ENCODE measurements at places on chromosomes 12 and 14.

DNA sequence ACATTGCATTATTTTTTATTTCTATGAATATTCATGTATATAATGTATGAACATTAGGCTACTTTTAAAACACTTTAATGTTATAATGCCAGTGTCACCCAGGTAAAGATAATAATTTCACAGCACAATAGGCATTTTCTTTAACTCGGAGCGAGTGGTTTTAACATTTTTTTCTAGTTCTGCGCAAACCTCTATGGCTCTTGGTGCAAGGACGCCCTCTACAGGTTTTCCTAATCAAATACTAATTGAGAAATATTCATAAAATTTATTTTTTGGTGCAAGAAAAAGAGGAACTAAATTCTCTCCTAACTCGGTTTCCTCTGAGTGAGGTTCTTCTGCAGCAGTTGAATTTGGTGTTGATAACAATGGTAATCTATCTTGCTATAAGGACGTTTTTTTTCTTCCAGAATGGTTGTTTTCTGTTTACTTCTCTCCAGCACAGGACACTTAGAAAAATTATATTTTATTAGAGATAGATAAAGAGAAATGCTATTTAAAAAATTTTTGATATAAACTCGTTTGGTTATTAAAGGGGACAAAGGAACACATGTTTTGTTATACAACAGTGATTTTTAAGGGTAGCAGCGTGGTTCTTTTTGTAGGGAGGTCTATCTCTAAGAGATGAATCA is 2.4 kb upstream of the WIF1 start:
- DNase-seq: peak; percentile 36

- DNase-seq: no peak
These were observed 187.1 kb upstream of the FAR2 start for GRCh38 chr12:28961948-28962384.

DNA sequence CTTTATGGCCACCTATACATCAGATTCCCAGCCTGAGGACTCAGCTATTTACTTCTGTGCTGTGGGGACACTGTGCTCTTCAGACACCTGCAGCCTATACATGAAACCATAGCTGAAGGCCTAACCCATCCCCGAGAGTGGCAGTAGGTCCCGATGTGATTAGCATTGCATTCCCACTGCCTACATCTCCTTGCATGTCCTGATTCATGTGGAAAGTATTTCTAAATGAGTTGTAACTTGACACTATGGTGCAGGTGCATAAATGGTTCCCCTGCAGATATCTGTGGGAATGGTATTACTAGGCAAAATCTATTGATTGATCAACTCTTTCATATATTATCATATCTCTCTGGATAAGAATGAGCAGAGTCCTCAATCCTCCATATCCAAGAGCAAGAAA is 433.5 kb downstream of the DAD1 start:
- DNase-seq: no peak

DNA sequence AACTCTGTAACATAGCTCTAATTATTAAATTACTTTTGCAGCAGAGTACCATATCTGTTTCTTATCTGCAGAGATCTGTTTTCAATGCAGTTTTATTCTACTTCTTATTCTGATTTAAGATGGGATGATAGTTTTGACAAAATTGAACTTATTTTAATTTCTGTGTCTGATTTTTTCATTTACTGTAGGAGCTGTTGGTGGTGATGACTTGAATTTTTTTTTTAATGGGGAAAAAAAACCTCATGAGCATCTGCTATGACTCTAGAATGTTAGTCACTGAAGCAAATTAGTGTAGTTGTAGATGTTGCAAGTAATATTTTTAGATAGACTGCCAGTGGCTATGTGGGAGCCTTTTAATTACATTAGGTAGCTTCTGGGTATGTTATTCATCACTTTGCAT is 23.4 kb downstream of the DNM1L start:
- DNase-seq: no peak

- no peak for DNase-seq
These were observed 147.9 kb upstream of the NCOR2 start for GRCh38 chr12:124715121-124715990.

DNA sequence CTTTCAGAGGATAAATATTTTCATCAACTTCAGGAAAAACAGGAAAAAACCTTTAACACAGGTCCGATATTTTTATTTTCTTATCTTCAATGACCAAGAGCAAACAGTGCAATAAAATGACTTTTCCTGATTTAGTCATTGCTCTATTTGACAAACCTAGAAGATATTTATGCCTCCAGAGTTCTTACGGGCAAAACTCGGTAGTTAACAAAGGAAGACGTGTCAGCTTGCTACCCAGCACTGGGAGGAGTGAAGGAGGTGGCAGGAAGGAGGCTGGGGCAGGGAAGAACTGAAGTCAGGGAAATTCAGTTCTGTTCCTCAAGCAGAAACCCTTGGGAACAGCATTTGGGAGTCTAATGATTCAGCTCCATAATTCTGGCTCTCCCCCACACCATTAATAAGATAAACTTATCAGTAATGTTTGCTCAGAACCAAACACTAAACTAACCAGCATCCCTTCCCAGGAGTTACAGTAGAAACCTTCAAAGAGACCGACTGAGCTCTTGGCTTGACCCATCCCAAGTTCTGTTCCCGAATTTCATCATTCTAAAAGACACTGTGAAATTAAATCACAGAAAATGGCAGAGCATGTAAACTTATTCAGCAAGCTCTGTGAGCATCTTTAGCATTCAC is 163.3 kb downstream of the APAF1 start:
- no peak for DNase-seq

GRCh38 chr12:38053655-38054464 is 262.7 kb upstream of the ALG10B start:
- DNase-seq: no peak

- DNase-seq: no peak
These were observed 32.4 kb downstream of the IQSEC3 start for GRCh38 chr12:98924-99352.

DNA sequence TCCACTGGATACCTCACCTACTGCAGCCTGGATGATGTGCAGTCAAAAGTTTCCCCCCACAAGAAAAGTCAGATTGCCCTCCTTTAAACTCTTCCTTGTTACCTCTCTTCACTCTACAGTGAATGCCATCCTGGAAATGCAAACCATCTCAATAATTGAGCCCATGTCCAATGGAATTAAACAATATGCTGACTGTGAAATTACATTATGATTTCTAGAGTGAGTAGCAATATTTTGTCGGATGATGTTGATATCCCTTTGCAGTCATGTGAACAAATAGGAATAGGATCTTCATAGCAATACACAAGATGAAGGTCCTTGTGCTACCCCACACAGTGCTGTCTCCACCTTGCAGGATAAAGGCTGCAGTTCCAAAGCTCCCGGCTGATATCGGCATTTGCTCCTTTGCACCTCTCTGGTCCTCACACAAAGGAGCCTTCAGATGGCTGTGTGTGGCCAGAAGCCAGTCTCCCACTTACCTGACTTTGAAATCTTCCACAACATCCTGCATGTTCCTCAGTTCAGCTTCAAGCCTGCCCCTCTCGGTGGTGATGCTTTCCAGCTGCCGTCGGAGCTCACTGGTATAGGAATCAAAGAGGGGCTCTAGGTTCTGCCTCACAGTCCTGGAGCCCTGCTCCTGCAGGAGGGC is 1.5 kb downstream of the KRT75 start:
- DNase-seq: no peak

GRCh38 chr14:35052637-35053036 is 6.6 kb downstream of the FAM177A1 start:
- DNase-seq: no peak

- DNase-seq: no peak
These were observed 1178.3 kb upstream of the FLRT2 start for GRCh38 chr14:84351646-84352045.

GRCh38 chr14:60107477-60107876 is 15.8 kb downstream of the PCNX4 start:
- DNase-seq: no peak

- DNase-seq: no peak
These were observed 71.0 kb downstream of the ADGRD1 start for GRCh38 chr12:131024721-131025120.

DNA sequence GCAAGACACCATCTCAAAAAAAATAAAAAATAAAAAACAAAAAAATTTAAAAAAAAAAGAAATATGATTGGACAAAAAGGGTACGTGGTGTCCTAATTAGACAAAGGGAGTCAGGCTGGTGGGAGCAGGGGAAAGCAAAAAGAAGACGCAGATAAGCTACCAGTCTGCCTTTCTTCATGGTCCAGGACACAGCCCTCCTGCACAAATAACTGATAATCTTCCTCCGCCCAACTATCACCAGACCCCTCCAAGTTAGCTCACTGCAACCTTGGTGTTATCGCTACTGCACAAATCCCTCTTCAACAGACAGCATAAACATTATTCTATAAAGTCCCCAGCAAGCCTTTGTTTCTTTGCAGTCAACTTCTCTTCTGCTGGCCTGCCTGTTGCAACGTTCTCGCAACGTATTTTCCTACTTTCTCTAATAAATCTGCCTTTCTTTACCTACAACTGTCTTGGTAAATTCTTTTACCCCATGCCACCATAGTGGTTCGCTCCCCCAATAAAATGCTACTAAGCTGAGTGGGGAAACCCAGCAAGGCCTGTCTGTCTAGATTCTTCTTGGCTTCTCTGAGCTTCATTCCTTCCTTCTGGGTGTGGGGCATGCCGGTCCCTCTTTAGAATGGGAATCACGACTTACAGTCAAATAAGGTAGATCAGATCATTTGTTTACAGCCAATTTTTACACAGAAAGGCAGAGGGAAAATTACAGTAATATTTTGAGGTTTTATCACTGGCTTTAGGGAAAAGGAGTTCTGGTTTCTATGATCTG is 14.6 kb upstream of the DNAL1 start:
- no peak for DNase-seq

GRCh38 chr14:89249065-89249695 is 167.9 kb downstream of the FOXN3 start:
- DNase-seq: no peak

DNA sequence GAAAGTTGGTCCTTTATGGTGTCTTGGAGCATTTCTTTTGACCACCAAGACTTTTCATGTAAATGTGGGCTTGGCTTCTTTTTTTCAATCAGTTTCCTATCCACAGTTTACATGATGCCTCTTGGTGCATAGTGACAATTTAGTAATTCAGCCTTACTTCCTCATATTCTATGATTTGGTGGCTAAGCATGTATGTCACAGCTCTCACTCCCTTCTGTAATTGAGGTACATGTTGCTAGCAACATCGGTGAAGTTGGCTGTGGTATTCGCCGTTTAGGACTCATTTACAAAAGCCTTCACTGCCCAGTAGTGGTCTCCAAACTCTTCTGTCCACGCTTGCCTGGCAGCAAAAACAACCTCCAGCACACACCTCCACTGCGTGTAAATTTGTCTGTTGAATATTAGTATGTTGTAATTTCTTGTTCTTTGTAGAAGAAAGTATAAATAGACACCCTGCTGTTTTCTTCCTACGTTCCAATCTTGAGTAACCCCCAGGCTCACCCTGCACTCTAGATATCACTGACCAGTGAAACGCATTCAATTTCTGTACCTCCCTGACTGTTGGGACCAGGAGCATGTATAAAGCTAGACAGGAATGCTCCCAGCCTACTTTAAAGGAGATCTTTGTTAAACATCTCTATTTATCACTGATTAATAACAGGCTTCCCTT is 90.4 kb downstream of the PPP2R5C start:
- no peak for DNase-seq

DNA sequence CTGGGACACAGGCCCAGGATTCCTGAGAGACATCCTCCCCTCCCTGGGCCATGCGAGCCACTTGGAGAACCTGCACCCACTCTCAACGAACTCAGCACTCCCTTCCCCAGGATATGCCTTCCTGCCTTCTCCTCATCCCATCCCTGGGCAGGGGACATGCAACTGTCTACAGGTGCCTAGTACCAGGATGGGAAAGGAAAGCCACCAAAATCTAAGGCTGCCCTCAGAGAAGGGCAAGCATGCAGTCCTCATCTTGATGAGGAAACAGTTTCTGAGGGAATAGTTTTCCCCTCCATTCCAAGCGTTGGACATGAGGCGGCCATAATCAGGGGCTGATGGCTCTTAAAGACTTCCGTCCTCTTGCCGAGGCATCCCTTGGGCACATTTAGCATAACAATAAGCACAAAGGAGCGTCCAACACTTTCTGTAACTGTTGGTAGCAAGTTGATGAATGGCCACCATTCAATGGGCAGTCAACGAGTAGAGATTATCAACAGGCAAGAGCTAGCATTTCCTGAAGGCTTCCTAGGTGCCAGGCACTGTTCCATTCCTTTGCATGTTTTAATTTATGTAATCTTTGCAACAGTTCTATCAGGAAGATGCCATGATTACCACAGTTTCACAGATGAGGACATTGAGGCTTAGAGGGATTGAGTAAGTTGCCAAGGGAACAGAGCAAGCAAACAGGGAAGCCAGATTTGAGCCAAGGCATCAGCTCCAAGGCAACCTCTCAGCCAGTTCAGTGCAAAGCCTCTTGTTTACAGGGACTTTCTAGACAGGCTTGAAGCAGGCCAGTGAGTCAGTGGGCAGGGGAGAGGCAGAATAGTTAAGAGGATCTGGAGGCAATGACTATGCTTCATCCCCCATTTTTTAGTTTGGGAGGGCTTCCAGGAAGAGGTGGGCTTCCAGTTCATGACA is 105.1 kb downstream of the SINHCAF start:
- DNase-seq: peak; percentile 73

DNA sequence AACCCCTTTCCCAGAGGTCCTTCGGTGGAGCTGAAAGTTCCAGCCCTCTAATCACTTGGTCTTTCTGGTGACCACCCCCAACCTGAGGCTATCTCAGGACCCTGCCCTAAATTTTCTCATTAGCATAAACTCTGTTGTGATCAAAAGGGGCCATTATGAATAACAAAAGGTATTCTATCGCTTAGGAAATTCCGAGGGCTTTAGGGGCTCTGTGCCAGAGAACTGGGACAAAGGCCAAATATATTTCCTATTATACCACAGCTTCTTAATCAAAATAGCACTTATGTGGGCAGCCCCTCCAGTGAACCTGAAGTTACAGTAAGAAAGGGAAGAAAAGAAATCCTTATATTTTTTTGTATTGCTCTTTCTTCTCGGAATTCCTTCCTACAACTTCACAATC is 125.3 kb upstream of the NPAS3 start:
- DNase-seq: no peak

GRCh38 chr12:95949477-95950206 is 6.5 kb downstream of the AMDHD1 start:
- DNase-seq: no peak

DNA sequence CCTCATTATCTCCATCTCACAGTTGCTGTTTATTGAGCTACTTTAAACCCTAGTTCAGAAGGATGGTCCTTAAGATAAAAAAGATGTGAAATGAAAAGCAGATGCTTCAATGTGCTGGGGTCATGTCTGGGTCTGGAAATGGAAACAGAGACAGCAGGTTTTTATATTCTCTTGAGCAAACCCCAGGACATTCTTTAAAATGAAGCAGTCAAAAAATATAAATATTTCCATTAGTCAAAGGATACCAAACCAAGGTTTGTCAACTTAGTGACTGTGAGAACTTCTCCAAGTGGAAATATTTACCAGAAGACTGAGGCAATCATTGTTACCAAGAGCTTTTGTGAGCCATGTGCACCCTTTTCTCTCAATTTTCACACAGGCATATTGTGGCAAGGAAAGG is 102.5 kb upstream of the DIO2 start:
- no peak for DNase-seq
